CD4-positive, alpha-beta T cell treated with Interleukin-17A for 1 hour (primary cell): ENCODE measurements at places on chromosomes 6 and 20.

GRCh38 chr20:21020659-21021471, 85.3 kb downstream of the LINC00237 start:
- no peak for DNase-seq

DNA sequence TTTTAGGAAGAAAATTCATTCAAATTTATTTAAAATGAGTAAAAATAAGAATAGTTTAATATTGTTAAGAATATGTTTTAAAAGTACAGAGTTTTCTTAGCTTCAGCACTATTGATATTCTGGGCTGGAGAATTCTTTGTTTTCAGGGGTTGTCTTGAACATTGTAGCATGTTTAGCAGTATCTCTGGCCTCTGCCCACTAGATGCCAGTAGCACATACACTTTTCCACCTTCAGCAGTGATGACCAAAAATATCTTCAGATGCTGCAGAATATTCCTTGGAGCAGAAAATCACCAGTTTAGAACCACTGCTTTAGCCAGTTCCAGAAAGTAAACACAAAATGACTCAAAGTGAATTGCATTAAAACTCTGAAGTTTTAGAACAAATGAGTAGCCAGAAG, 19.4 kb upstream of the SDHAF4 start:
- peak; percentile 23 for DNase-seq

DNA sequence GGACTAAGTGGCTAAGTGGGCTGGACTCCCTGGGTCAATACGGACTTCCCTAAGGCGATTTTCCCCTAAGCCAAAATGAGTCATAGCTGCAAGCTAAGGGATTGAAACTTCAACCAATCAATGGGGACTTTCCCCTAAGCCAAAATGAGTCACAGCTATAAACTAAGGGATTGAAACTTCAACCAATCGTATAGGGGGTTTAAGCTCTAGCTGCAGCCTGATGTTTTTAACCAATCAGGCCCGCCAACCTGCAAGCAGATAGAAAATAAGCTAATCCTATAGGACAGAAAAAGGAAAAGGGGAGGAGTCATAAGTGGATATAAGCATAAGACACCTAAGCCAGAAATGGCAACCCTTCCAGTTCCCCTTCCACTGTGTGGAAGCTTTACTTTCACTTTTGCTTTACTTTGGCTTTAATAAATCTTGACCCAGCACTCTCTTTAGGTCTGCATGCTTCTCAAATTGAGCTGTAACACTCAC, 655.0 kb upstream of the HS3ST5 start:
- DNase-seq = peak; percentile 30

- DNase-seq = no peak
Measured at GRCh38 chr6:113067612-113068275, 720.6 kb downstream of the RFPL4B start.

- DNase-seq = no peak
Measured at GRCh38 chr20:61931476-61932198, 134.0 kb downstream of the TAF4 start.

DNA sequence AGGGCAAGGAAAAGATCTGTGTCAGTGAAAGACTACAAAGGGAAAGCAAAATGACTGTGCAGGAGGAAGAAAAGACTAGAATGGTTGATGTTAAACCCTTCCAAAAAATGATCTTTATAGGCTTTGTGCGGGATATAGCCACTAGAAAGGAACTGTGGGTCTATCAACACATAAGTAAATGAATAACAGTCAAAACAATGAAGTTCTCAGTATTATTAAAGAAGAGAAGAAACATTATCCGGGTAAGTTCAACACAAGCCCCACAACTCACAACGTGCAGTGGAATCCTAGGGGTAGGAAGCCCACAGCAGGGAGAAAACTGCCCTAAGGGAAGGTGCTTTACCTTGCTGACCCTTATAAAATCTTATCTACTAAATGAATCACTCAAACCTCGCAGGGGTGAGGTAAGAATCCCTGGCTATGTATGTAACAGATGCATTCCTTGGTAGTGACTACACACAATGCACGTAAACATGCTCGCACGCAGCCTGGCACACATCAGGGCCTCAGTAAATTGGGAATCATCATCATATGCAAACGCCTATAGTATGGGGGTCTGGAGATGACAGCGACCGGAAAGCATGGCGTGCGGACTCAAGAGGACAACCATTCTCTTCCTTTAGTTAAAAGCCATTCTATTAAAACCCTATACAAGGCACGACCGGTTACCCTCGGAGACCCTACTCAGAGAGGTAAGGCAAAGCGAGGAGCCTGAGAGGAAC, 11.3 kb downstream of the TFAP2A start:
- DNase-seq = no peak

- no peak for DNase-seq
Measured at GRCh38 chr6:83257791-83258190, 64.6 kb downstream of the RWDD2A start.

GRCh38 chr6:61809004-61809595, 476.9 kb downstream of the KHDRBS2 start:
- DNase-seq = no peak

- no peak for DNase-seq
Measured at GRCh38 chr6:13146442-13146841, 181.9 kb downstream of the TBC1D7 start.

GRCh38 chr6:52534363-52534762, 42.5 kb downstream of the TRAM2 start:
- no peak for DNase-seq

DNA sequence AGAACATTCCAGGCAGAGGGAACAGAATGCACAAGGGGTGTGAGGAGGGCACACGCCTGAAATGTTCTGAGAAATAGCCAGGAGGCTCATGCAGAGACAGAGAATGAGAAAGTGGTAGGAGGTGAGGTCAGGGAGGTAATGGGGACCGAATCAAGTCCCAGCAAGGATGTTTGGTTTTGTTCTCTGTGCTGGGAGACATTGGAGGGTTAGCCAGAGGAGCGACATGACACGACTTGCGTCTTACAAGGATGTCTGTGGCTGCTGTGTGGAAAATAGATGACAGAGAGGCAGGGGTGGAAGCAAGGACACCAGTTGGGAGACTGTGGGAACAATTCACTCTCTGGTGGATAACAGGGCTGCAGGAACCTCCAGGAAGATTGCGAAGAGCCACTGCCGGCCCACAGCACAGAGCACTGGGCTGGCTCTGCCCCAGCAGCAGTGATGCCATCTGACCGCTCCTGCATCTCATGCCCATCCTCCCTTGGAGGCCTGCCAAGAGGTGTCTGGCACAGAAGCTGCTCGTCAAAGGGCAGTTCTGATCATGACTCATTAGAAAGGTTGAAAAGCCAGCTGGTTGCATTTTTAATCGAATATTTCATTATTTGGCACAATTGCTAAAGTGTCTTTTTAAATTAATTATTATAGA, 57.7 kb upstream of the CD83 start:
- no peak for DNase-seq

- DNase-seq = no peak
Measured at GRCh38 chr20:32510601-32511357, 74.4 kb downstream of the NOL4L start.

- DNase-seq = peak; percentile 60
Measured at GRCh38 chr6:28336284-28337120, 554 bp upstream of the ZSCAN31 start.

DNA sequence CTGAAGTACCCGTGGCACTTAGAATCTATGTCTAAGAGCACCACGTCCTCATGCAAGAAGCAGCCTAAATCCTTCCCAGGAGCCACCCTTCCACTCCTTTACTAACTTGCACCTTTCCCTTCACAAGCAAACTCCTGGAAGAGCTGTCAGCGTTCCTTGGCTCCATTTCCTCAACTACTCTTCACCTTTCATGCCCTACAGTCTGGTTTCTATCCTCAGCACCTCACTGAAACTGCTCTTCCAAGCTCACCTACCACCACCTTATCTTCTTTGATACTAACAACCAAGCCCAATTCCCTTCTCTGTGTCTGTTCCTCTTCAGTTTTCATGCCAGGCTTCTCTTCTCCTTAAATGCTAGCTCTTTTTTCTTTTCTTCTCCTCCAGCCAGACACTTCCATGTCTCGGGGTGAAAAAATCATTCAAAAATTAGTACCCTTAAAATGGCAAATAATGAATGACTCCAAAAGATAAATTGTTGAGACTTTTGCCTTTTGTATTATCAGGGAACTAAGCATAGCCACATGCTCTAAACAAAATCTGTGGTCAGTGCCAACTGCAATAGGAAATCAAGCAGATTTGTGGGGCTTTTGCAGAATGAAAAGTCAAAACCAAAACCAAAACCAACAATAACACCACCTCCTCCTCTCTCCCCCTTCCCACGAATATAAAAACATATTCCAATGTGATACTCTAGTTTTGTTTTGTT, 149.6 kb upstream of the KCNK16 start:
- DNase-seq = no peak

DNA sequence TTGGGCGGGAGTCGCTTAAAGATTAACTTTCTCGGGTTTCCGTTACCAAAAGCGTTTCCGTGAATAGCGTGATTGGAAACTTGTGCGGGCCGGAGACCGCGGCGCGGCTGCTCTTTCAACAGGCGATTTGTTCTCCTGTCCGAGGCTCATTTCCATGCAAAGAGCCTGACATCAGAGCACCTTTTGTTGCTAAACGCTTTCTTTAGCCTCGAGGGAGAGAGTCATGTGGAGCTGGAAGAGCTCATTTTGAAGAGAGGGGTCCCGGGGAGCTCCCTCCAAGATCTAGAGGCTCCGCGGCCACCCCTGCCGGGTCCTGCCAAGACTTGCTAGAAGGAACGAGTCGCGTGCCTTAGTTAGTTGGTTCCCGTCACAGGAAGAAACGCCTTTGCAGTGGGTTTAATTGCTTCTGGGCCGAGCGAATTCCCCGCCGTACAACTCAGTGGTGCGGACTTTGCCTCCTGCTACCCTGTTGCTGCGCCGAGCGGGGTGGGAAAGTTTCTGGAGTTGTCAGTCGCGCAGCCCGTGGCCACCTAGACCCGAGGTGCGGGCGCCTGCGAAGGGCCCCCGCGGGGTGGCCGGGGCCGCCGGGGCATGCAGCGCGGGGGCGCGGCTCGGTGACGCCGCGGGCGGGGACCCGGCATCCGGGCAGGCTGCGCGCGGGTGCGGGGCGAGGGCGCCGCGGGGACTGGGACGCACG, at the start of gene SASH1:
Gene SASH1, plus strand, starts transcription at position 489 of the 697 bp plus-strand sequence. CDS start 230 bp downstream, outside the sequence.
- peak; percentile 6 for DNase-seq

GRCh38 chr20:44618318-44618731, 33.2 kb downstream of the ADA start:
- peak; percentile 41 for DNase-seq

GRCh38 chr20:4664691-4665360, 56.9 kb upstream of the PRND start:
- DNase-seq = no peak

DNA sequence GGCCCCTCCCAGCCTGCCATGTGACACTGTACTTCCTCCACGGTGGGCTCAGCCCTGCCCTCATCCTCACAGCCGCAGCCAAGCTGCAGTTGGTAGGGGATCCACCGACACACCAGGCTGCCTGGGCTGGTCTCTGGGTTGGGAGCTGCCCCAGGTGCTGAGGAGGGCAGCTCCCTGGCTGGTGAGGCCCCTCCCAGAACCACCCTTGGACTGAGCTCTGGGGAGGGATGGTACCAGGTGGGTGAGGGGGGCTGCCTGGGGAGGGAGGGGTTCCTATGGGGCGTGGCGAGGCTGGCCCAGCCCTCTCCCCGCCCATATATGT, 185 bp upstream of the TNFRSF6B start:
- peak; percentile 44 for DNase-seq
